ENCODE measurements at places on chromosomes 6 and 20. TPM values are rescaled to one million over a fixed set of nuclear protein-coding genes. Genes with fewer than 3 reads are reported as not detected.

The TGM3 gene
- not detected for total RNA-seq

The METTL24 gene
- total RNA-seq, result 2.1 TPM

The SLC17A3 gene
- not detected for total RNA-seq

The BANF2 gene
- not detected for total RNA-seq

The TRIM10 gene
- 0.13 TPM for total RNA-seq

The VIP gene
- not detected for total RNA-seq

The CCR6 gene
- not detected for total RNA-seq

The TCP11 gene
- total RNA-seq, result 0.13 TPM

The SOBP gene
- total RNA-seq, result 5.8 TPM

The SLC32A1 gene
- not detected for total RNA-seq

The LAMP5 gene
- total RNA-seq, result 2.4 TPM

The ZNFX1 gene
- total RNA-seq, result 49.4 TPM

The SLC18B1 gene
- 10.4 TPM for total RNA-seq

The GPLD1 gene
- 0.92 TPM for total RNA-seq

The SLC2A4RG gene
- 19.3 TPM for total RNA-seq

The LHFPL5 gene
- not detected for total RNA-seq

The TMEM74B gene
- not detected for total RNA-seq

The GJA10 gene
- not detected for total RNA-seq

The BMP5 gene
- not detected for total RNA-seq

The ZNF311 gene
- total RNA-seq, result 1.3 TPM

The PACSIN1 gene
- not detected for total RNA-seq

The ANGPT4 gene
- not detected for total RNA-seq

The PRRT1 gene
- 0.50 TPM for total RNA-seq
